ENCODE measurements at places on chromosomes 2 and 18.

GRCh38 chr2:15583826-15584225, 7.8 kb upstream of the DDX1 start:
- DNase-seq, result no peak

- DNase-seq, result no peak
These were observed 34.9 kb downstream of the MGAT5 start for GRCh38 chr2:134288814-134289213.

DNA sequence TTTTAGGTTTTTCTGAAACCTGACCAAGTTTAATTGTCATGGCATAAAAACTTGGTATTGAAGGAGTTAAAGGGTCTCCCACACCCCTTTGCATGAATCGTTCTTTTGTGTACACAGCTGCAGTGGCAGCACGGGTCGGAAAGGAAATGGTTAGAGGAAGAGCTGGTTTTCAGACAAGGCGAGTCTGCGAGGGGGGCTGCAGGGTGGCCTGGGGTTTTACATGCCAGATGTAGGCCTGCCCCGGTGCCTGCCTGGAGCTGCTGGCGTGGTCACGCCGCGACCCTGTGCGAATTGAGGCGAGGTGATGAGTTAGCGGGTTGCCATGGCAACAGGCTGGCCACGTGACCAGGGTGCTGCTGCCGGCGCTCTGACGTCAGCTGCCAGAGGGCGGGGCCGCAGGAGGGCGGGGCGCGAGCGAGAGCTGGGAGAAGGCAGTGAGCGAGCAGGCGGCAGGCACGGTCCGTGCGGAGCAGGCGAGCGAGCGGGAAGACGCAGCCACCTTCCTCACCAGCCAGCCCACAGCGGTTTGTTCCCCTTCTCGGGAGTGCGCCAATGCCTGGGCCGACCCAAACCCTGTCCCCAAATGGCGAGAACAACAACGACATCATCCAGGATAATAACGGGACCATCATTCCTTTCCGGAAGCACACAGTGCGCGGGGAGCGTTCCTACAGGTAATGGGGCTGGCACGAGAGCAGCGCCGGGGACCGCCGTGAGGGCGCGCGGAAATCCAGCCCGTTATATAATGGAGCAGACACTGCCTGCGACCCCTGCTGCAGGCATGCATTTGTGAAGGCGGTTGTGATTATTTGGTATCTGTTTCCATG, at the start of gene MAPRE2:
TSS of gene MAPRE2 (plus strand) at position 426 of the 827 bp plus-strand sequence. CDS start at position 553, 127 bp downstream.
- peak; percentile 97 for DNase-seq

GRCh38 chr2:203583701-203584100, 48.6 kb upstream of the RAPH1 start:
- peak; percentile 63 for DNase-seq

- DNase-seq, result no peak
These were observed 66.5 kb downstream of the EPG5 start for GRCh38 chr18:45900623-45901022.

DNA sequence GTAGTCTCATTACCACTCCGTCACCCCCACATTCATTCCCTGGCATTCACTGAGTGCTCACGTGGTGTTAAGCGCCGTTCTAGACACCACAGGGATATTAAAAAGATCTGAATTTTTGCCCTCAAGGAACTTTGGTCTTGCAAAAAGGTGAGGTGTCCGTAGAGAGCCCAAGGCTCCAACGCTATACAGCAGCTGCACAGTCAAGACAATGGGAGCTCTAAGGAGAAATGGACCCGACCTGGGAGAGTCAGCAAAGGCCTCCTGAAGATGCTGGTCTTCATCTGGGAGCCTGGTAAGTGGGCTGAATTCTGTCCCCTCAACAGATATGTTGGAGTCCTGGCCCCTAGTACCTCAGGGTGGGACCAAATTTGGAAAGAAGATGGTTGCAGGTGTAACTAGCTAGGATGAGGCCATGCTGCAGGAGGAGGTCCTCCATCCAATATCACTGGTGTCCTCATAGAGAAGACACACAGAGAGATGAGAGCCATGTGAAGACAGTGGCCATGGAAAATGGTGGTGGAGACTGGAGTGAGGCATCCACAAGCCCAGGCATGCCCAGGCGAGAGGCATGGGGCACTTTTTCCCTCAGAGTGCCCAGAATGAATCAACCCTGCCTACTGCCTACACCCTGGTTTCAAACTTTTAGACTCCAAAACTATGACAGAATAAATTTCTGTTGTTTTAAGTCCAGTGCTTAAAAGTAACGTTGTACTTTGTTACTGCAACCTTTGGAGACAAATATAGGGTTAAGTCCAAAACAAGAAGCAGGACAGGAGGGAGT, 247.3 kb downstream of the TTC32 start:
- DNase-seq, result no peak

DNA sequence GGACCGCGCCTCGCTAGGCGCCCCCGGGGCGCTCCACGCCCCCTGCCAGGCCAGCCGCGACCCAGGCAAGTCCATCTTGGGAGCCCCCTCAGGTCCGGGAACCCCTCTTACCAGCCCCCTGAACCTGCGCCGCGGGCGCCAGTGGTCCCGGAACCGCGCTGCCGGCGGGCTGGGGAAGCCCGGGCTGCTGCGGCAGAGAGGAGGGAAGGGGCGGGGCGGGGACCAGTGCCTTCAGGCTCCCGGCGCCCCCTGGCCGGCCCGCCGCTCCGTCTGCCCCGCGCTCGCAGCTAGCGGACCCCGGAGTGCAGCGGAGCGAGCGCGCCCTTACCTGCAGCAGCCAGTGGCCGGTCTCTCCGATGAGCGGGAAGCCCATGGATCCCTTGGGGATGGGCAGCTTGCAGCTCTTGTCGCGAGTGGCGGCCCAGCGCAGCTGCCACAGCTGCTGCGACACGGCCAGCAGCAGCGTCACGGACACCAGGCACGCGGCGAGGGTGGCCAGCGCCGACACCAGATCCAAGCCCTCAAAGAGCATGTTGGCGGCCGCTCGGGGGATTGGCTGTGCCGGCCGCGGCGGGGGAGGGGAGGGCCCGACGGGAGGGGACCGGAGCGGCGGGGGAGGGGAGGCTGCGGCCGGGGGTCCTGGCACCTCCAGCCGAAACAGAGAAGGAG, at the start of gene CYP26B1:
TSS of gene CYP26B1 (minus strand) at position 560 of the 669 bp plus-strand sequence. CDS start at position 532, 28 bp downstream.
- no peak for DNase-seq

GRCh38 chr18:55886886-55887285, 298.9 kb upstream of the TCF4 start:
- no peak for DNase-seq

- no peak for DNase-seq
These were observed 299.5 kb downstream of the CCDC102B start for GRCh38 chr18:69097349-69097748.

DNA sequence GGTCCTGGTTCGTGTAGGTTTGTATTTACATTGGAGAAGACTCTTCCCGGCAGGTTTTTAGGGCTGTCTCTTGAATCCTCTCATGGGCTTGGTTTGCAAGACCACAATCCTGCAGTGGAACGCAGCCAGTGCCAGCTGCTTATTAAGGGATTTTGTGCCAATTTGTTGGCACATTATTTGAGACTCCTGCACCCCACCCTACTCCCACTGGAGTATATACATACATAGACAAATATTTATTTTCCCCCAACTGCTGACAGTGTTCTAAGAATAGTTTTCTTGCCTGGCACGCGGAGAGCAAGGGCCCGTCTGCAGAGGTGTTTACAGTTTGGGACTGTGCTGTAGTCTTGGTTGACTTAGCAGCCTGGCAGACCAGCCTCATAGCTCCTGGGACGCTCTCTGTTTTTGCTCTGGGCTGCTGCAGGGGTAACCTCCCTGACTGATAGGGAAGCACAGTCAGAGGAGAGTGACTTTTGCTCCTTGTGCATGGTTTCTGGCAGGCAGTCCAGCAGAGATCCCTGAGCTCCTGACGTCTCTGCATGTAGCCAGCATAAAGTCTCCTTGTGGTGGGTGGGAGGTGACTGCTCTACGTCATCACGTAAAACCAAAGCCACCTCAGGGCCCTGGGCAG, 1.9 kb downstream of the LDLRAD4 start:
- DNase-seq, result peak; percentile 27

- DNase-seq, result no peak
These were observed 19.1 kb upstream of the CCDC178 start for GRCh38 chr18:33459612-33460011.

DNA sequence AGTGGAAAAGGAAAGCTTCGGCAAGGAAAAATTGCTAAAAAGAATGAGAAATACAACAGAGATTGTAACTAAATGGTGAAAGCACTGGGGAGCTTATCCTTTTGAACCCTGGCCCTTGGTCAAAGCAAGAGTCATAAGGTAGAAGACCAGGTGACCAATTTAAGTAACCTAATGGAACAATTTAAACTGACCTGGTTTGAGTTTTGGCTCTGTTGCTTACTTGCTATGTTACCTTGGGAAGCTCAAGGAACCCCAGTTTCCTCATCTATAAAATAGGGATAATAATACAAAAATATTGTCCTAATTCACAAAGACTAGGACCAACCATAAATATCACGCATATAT, 48.6 kb downstream of the NHEJ1 start:
- no peak for DNase-seq
